ENCODE measurements at places on chromosomes 4 and X.

DNA sequence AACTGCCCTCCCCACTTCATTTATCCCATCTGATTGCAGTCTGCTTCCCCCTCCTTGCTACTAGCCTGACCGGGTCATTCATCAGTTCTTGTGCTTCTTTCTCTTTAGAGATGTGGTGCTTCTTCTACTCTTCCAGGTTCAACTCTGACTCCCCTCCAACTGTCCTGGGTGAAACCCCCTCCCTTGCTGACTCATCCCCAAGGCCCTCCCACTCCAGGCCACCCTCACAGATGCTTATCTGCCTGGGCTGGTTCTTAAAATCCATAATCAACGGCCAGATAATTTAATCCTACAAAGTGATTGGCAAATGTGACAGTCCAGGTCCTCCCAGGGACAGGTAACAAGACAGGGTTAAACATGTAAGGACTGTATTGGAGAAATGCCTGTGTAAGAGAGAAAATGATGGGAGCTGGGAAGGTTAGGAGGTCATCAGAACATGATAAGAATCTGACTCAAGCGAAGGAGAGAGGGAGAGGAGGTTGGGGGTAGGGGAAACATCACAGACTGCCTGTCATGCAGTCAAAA lies 182.8 kb upstream of the C1QTNF7 start:
- DNase-seq, result no peak

- DNase-seq, result no peak
Measured at GRCh38 chrX:27309406-27309805, 153.7 kb downstream of the PPP4R3C start.

DNA sequence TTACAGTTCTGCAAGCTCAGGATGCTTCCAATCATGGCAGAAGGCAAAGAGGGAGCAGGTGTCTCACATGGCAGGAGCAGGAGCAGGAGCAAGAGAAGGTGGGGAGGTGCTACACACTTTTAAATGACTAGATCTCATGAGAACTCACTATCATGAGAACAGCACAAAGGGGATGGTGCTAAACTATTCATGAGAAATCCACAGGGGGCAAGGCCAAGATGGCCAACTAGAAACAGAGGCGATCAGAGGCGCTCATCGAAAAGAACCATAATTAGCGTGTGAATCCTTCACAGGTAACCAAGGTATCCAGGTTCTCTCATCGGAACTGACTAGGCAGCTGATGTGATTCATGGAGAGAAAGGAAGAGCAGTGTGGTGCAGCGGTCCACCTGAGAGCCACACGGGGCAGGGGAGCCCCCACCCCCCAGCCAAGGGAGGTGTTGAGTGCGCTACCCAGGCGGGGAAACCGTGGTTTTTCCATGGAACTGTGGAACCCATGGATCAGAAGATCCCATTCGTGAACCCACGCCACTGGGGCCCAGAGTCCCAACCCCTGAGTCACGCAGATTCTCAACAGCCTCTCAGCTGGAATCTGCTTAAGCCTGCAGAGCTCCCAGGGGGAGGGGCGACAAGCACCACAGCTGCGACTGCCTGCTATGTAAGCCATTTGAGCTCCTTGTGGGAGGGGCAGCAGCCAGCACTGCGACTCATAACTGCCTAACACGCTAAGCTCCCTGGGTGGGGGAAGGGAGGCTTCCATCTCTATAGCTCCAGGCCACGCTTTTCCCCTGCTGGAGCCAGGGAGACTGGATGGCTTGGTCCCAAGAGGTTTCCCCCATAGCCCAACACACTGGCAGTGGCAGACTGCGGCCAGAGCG lies 46.7 kb downstream of the FGF16 start:
- no peak for DNase-seq

DNA sequence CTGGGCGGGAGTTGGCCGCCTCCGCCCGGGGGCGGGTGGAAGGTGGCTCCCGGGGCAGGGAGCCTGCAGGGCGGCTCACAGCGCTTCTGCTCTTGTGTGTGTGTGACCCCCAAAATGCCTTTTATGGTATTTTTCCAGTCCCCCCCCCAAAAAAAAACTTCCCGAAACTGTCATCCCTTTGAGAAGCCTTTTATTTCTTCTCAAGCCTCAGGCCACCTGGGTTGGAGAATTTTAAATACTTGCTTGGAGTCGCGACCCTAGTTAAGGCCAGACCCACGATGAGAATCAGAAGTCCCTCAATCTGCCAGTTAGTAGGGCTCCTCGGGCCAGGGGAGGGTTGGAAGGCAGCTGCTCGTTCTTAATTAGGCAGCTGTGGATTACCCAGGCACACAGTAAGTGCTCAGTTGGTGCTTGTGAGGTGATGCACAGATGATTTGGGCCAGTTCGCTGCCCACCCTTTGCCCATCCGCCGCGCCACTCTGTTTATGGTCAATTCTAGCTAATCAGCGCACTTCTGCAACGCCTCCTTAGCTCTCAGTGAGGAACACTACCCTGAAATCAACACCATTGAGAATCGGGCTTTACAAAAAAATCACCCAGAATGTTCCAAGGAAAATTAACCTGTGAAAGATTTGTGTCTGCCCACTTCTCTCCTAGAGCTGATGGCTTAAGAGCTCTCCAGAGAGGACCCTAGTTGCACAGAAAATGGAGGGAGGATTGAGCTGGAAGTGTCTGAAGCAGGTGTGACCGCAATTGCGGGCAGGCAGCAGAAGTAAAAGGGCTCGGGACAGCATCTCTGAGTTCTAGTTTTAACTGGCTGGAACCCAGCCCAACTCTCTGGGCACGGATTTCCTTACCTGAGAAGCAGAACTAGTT lies 648 bp upstream of the SCD5 start:
- no peak for DNase-seq

GRCh38 chrX:53004811-53005210 lies 43.8 kb upstream of the GPR173 start:
- DNase-seq, result no peak

- DNase-seq, result no peak
Measured at GRCh38 chr4:114734594-114734993, 136.0 kb downstream of the UGT8 start.

DNA sequence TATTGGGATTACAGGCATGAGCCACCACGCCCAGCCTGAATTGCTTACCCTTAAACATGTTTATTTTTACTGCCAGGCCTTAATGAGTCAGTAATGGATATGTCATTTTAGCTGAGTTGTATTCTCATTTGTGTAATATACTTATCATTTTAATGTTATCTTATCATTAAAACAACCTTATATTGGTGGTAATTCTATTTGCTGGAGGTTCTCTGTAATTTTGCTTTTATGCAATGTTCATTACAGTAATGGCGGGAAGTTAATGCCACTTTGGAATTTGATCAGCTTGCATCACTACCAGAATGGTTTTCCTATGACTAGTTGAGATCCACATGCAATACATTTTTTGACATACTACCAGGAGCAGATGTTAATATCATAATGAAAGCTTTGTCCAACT lies 6.3 kb upstream of the PGAM4 start:
- no peak for DNase-seq

DNA sequence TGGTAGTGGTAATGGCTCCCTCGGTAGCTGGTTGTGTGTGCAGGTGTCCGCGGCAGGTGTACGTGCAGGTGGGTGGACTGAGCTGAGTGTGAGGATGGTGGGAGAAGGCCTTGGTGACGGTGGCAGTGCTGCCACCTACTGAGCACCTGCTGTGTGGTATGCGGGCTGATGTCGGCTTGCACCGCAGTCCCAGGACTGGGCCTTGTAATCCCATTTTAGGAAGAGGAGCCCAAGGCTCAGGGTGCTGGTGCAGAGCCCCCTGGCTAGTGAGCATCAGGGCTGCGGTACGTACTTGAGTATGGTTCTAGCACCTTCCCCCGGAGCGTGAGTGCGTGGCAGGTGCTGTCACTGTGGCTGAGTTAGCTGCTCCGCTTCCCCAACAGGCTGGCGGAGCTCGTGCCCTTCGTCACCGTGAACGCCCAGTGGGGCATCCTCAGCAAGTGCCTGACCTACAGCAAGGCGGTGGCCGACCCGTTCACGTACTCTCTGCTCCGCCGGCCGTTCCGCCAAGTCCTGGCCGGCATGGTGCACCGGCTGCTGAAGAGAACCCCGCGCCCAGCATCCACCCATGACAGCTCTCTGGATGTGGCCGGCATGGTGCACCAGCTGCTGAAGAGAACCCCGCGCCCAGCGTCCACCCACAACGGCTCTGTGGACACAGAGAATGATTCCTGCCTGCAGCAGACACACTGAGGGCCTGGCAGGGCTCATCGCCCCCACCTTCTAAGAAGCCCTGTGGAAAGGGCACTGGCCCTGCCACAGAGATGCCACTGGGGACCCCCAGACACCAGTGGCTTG lies 5.7 kb upstream of the CPZ start:
- DNase-seq, result no peak

GRCh38 chr4:34138385-34138784 lies 2105.9 kb downstream of the ARAP2 start:
- no peak for DNase-seq

- DNase-seq, result no peak
Measured at GRCh38 chrX:9522378-9523155, 57.7 kb downstream of the TBL1X start.

DNA sequence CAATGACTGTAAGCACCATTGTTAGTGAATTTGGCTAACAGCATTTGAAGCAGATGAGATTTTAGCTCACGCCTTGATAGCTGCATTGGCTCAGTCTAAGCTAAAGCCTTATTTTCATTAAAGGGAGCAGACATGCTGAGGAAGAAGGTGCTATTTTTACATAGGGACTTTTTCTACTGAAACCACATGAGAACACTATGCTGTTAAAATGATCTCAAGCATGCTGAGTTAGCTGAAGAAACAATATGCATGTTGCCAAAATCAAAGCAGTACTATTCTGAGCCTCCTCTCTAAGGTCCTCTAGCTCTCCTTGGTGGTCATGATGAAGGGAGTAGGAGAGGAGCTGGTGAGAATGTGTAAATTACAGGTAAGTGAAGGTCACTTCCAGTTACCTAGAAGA lies 134.4 kb upstream of the JADE1 start:
- no peak for DNase-seq

DNA sequence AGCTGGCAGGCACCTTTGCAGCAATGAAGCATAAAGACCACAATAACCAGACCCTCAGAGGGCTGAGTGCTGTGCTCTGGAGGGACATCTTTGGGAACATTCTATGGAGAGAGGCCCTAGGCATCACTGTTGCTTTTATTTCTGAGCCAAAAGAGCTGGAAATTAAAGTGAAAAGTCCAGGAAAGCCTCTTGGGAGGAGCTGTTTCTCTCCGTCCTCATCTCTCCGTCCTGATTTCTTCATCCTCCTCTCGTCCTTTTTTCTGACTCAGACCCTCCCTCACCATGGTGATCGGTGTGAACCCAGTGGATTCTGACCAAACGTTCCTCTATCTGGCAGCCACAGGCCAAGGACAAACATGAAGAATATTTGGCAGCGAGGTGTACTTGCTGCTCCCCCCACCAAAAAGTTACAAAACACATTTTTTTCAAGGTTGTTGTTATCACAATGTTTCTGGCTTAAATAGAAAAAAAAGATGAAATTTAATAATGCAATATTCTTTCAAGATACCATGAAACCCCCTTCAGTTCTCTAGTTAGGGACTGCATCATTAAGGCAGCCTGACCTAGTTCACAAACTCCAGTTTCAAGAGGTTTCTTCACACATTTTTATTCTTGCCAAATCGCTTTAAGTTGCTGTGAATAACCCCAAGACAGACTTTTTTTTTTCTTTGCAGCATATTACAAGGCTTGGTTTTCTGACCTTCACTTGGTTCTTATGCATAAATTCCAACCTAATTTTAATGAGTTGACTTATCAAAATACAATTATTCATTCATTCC lies 80.2 kb downstream of the SCD5 start:
- DNase-seq, result no peak

- no peak for DNase-seq
Measured at GRCh38 chrX:29478336-29479069, 736.9 kb upstream of the MAGEB2 start.

DNA sequence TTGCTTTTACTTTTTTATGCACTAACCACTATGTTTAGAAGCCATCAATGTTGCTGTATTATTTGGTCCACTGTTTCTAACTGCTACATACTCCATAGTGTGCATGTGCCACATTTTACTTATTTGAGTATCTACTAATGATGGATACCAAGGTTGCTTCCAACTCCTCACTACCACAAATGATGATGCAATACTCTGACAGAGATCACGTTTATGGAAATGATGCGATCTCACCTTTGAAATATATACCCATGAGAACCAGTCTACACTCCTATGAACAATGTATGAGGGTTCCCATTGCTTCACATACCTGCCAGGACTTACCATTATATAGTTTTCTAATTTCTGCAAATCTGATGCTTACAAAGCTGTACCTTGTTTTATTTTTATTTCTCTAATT lies 44.2 kb downstream of the HUWE1 start:
- DNase-seq, result no peak

GRCh38 chr4:175531405-175532091 lies 280.5 kb downstream of the GPM6A start:
- no peak for DNase-seq

- DNase-seq, result peak; percentile 3
Measured at GRCh38 chr4:56821381-56822243, at the start of gene SPINK2. SPINK2 (minus strand) TSS chr4:56821701; CDS start chr4:56821662, 39 bp downstream.

- DNase-seq, result peak; percentile 81
Measured at GRCh38 chr4:140049024-140049848, 104.7 kb downstream of the MAML3 start.

DNA sequence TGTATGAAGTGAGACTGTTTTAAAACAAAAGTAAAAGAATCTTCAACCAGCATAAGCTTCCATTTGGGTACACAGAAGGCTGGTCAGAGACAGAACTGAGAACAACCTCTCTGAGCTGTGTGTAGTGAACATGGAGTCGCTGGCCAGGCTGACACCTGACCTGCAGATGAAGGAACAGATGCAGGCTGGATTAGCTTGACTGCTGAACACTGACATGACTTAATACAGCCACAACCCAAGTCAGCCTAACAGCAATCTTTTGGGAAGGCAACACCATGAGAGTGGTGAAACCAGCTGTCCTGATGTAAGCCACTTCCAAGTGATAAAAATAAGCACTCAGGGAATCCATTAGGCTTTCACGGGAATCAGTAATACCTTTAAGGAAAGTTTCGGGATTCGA lies 10.1 kb downstream of the SCARB2 start:
- DNase-seq, result no peak

DNA sequence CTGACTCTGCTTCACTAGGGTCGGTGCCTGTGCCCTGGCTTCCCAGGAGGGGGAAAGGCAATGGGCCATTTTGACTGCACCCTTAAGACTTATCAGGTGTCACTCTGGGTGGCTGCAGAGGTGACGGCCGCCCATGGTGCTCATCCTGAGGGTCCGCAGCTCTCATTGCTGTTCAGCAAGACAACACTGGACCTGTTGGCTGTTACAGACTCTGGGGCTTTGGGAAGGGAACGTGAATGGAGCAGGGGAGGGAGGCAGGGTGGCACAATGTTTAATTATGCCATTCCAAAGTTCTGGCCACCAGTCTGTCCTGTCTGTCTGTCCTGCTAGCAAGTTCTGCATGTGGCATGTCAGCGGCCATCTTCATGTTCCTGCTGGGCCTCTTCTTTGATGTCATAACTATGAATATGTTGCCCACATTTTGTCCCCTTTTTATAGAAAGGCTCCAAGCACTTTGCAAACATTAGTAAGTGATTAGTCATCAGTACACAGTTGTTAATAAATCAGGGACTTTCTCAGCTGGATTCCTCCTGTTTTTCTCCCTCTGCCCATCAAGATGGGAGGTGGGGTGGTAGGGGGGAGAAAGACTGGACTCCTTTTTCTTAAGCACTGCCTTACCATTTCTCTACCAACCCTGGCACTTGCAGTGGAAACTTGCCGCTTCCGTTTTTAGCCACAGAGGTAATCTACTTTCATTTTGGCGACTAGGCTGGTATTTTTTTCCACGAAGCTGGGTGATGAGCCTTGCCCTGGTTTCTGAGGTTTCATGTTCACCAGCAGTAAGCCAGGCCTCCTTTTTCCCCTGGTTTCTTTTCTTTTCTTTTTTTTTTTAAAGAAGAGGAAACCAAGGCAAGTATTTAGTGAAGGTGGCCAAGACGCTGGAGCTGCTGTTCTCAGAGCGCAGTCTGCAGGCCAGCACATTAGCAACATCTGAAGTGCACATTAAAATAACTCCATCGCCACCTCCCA lies 88.6 kb upstream of the TRIM2 start:
- DNase-seq, result no peak

Measured in NCI-H2081 treated with DMSO at 0.1 percent for 48 hours (cell line).